Heart right ventricle (tissue), 16 donors: ENCODE measurements at places on chromosomes 1 and 21. TPM values are rescaled to one million over a fixed set of nuclear protein-coding genes. Genes with fewer than 3 reads are reported as not detected.

The S100A2 gene
- total RNA-seq = not detected

The MFAP2 gene
- total RNA-seq = 3.5 TPM

DNA sequence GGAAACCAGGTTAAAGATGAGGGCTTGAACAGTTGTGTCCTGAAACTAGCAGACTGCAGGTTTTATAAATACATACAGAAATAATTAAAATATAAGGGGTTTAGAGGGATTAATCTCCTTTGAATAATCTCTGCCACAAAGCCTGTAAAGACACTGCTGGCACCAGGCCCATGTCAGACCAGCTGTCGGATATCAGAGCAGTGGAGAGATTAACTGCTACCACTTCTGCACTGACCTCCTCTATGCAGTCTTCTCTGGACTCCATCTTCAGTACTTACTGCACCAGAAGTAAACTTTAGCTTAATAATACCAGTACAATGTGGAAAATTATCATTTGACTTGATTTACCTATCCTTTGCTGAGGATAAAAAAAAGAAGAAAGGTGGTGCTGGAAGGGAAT, 128.6 kb downstream of the LHX4 start:
- no peak overlapping the region for H3K4me3 ChIP-seq
- H3K4me1 ChIP-seq = peaks cover 5% of the 10 kb centered on the region
- DNase-seq = peak; percentile 12
- no peak overlapping the region for H3K27ac ChIP-seq

GRCh38 chr1:55441489-55441888, 226.3 kb upstream of the USP24 start:
- H3K4me1 ChIP-seq = no peaks in the 10 kb centered on the region
- H3K27ac ChIP-seq = no peak overlapping the region
- H3K27me3 ChIP-seq = no peaks in the 10 kb centered on the region
- no peaks in the 10 kb centered on the region for H3K36me3 ChIP-seq
- DNase-seq = no peak

DNA sequence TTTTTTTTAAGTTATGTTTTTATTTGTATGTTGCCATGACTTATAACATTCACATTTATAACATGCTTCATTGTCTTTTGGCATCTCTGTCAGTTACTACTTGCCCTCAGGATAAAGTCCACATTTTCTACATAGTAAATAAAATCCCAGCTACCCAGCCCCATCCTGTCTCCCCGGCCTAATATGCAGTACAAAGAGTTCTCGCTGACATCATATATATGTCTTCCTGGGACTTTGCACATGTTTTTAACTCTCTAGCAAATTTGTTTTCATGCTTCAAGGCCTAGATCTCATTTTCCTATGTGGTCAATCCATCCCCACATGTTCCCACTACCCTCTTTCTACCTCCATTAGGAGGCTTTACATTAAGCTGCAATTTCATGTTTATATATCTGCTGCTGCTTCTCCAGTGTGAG, 33.0 kb upstream of the IVNS1ABP start:
- H3K4me1 ChIP-seq = no peaks in the 10 kb centered on the region
- no peak for DNase-seq
- H3K27me3 ChIP-seq = no peaks in the 10 kb centered on the region

DNA sequence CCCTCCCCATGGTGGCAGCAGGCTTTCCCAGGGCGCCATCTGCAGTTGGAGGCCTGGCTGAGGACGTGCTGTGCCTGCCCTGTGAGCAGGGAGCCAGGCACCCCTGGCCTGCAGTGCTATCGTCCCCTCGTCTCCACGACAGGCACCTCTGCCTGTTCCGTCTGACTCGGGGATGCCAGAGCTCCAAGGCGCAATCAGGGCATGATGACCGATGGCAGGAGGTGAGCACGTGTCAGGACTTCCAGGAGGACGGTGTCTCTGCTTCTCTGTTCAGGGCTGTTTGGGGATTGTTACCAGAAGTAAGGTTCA, 125.2 kb downstream of the PCBP3 start:
- H3K27me3 ChIP-seq = peaks cover 5% of the 10 kb centered on the region
- H3K4me3 ChIP-seq = no peak overlapping the region
- H3K4me1 ChIP-seq = no peaks in the 10 kb centered on the region
- DNase-seq = no peak
- no peak overlapping the region for H3K27ac ChIP-seq

DNA sequence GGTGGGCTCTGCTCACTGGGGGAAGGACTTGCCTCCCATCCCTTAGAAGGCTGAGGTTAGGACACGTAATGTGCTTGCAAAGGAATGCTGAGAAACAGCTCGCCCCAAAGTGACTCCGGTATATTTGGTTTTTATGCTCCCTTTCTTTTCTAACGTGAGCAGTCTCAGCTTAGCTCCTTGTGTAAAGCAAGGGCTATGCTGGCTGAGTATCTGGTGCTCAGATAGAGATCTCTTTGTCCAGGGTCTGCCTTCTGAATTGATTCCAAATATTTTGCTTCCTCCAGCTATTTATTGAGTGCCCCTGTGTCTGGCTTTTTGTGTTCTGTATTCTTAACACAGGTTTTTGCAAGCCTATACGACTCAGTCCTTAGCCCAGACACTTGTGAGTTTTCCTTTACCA, 94.5 kb upstream of the ARTN start:
- no peak overlapping the region for H3K4me3 ChIP-seq
- DNase-seq = no peak
- H3K4me1 ChIP-seq = peaks cover 29% of the 10 kb centered on the region

- H3K4me3 ChIP-seq = no peak overlapping the region
- no peak for DNase-seq
These were observed 19.9 kb upstream of the SHCBP1L start for GRCh38 chr1:182972829-182973228.

GRCh38 chr1:198633675-198634121, 5.1 kb upstream of the PTPRC start:
- H3K27me3 ChIP-seq = no peaks in the 10 kb centered on the region
- no peaks in the 10 kb centered on the region for H3K4me1 ChIP-seq

DNA sequence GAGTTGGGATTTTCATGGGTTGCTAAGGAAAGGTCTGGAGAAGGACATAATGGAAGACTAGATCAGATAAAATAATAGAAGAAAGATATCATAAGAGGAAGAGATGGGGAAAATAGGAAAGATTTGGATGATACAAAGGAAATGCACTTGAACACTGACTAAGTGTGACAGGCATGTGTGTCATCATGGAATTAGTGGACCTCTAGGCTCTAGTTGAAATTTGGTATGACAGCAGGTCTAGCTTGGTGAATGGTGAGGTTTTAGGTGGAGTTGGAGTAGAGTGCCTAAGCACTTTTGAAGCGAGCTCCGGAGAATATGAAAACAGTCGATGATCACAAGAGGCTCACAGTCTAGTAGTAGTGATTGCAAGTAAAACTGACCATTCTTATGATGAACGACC, 73.0 kb upstream of the PTGS2 start:
- H3K27me3 ChIP-seq = no peaks in the 10 kb centered on the region
- no peak overlapping the region for H3K27ac ChIP-seq
- H3K4me1 ChIP-seq = no peaks in the 10 kb centered on the region
- no peak overlapping the region for H3K4me3 ChIP-seq

DNA sequence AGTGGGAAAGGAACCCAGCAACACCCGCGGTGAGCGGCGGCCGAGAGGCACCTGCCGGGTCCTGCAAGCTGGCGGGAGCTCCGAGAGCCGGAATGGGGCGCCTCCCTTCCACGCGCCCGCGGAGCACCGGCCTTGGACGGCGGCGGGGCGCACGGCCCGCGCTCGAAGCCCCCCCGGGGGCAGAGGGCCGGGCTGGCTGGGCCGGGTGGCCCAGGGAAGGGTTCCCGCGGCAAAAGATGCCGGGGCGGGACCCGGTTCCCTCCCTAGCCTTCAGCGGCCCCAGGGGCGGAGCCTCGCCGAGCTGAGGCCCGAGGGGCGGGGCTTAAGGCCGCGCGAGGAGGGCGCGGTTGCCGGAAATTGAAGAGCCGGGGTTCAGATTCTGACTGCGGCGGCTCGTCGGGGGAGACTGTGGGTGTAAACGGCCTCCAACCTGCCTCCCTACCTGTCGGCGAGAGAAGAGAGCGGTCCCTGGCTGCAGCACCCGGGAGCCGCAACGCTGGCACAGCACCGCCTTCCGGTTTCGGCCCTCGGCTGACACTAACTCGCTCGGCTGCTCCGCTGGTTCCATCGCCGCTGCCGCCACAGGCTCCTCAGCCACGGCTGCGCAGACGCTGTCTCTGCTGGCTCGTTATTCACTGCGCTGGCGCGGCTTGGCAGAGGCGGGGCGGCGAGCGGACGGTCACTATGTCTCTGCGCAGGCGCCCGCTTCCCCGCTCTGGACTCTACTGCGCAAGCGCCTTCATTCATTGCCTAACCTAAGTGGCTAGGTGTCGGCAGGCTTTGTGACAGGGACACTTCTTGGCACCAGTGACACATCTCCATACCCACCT, at the start of gene RABIF:
RABIF (minus strand) TSS at position 619 of the 830 bp plus-strand sequence; CDS start at position 568, 51 bp downstream.
- H3K27ac ChIP-seq = peak within 1 kb of the TSS; percentile 96
- no peaks in the 10 kb centered on the region for H3K27me3 ChIP-seq
- H3K36me3 ChIP-seq = peaks cover 15% of the 10 kb centered on the region
- peak; percentile 97 for DNase-seq
- H3K4me1 ChIP-seq = peaks cover 18% of the 10 kb centered on the region

DNA sequence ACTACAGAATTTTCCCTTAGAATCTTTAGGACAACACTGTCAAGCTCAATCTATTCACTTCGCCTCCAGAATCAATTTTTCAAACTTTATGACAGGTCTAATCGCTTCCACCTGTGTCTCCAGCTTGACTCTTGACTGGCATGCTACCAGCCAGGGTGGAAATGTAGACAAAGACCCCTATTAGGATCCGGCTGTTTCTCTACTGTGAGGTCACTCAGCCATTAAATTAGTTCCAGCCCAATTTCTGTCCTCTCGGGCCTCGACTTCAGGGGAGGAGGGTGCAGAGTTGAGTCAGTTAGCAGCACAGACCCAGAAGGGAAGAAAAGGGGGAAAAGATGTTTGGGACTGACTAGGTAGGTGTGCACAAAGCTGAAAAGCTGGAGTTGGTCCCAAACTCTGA, 78.5 kb downstream of the HLCS start:
- DNase-seq = no peak
- H3K27ac ChIP-seq = no peak overlapping the region
- H3K36me3 ChIP-seq = no peaks in the 10 kb centered on the region
- H3K27me3 ChIP-seq = no peaks in the 10 kb centered on the region
- H3K4me1 ChIP-seq = peaks cover 20% of the 10 kb centered on the region
- H3K4me3 ChIP-seq = no peak overlapping the region

DNA sequence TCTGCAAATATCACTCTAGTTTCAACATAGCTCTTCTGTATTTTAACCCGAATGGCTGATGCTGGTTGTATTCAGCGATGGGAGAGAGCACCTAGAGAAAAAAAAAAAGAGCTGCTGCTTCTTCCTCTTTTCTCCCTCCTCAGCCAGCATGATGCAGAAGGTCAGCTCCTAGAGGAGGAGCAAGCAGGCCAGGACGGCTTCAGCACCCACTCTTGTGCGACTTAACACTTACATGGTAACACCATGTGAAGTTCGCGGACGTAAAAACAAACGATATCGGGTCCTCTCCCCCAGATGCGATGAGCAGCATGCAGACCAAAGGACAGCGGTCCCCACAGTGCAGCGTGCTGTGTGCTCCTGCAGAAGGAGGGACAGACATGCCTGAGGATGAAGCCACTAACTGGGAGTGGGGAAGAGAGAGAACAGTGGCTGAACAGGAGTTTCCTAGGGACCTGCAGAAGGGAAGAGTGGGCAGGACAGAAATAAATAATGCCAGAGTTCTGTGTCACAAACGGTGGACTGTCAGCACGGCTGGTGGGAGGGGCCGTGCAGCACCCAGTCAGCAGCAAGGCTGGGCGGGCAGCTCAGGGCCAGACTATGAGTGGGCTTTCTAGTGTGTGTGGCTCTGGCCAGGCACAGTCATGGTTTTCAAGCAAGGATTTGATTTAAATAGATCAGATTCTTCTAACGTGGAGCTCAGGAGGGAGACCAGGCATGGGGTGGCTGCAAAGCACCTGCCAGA, 11.4 kb upstream of the B3GALT5 start:
- no peak for DNase-seq
- H3K4me1 ChIP-seq = no peaks in the 10 kb centered on the region
- H3K36me3 ChIP-seq = no peaks in the 10 kb centered on the region
- H3K27me3 ChIP-seq = no peaks in the 10 kb centered on the region
- no peak overlapping the region for H3K4me3 ChIP-seq
